ENCODE measurements at places on chromosomes 1 and 21. TPM values are rescaled to one million over a fixed set of nuclear protein-coding genes. Genes with fewer than 3 reads are reported as not detected.

GRCh38 chr1:117605164-117605773, 579 bp upstream of the TENT5C start:
- H3K27ac ChIP-seq = peak overlapping the region; percentile 60
- no peak for DNase-seq
- peaks cover 19% of the 10 kb centered on the region for H3K36me3 ChIP-seq

- no peaks in the 10 kb centered on the region for H3K27me3 ChIP-seq
- H3K4me1 ChIP-seq = no peaks in the 10 kb centered on the region
- no peak overlapping the region for H3K4me3 ChIP-seq
- H3K36me3 ChIP-seq = no peaks in the 10 kb centered on the region
- no peak for DNase-seq
Measured at GRCh38 chr21:16145479-16145878, 415.7 kb downstream of the USP25 start.

Gene ACP6
- total RNA-seq = 13.6 TPM

DNA sequence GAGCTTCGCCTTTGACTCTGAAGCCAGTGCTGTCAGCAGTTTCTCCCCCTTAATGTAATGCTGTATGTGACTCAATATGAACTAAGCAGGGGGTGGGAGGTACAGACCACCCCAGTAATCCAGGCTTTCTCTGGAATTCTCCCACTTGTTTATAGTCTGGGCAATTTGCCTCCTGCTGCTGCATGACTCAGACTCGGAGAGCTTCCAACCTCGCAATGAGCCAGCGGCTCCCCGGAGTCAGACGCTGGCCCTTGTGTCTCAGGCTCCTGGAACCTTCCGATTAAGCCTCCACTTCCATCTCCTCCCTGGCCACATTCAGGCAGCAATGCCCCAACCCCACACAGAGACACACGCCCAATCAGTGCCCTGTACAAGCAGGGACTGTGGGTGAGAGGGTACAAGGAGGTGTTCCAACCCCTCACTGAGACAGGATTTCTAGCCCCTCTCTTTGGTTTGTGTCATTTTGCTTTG, 471.7 kb upstream of the VAMP3 start:
- no peak for DNase-seq
- H3K4me1 ChIP-seq = no peaks in the 10 kb centered on the region
- peaks cover 11% of the 10 kb centered on the region for H3K27me3 ChIP-seq
- no peak overlapping the region for H3K4me3 ChIP-seq
- H3K27ac ChIP-seq = no peak overlapping the region

Gene KRTAP13-2
- total RNA-seq = not detected

DNA sequence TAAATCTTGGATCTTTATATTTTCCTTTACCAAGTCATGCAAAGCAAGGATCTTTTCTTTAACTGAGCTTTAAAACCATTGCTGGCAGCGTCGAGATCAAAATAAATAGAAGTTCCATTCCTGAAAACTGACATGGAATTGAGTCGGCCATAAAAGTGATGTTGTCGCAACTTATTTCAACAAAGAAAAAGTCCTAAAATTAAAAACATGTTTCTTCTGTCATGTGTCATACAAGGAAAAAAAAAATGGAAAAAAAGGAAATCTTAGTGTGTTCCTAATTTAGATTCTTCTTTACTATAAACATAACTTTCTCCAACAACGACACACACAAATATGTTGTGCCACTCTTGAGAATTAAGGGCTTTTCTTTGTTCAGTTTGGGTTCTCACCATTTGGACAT, 34.9 kb downstream of the GREM2 start:
- peaks cover 7% of the 10 kb centered on the region for H3K4me1 ChIP-seq
- peaks cover 5% of the 10 kb centered on the region for H3K27me3 ChIP-seq
- no peak overlapping the region for H3K27ac ChIP-seq

DNA sequence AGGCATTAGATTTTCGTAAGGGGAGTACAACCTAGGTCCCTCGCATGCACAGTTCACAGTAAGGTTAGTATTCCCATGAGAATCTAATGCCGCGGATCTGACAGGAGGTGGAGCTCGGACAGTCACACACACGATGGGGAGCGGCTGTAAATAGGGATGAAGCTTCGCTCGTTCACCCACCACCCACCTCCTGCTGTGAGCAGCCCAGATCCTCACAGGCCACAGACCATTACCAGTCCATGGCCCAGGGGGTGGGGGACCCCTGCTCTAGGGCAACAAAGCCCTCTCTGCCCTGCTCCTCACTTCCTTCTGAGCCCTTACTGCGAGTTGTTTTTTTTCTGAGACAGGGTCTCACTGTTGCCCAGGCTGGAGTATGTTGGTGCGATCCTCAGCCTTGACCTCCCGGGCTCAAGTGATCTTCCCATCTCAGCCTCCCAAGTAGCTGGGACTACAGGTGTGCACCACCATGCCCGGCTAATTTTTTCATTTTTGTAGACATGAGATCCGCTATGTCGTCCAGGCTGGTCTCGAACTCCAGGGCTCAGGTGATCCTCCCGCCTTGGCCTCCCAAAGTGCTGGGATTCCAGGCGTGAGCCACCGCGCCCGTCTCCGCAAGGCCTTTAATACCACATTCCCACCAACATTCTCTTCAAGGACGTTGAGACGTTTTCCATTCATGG, 21.3 kb downstream of the TRPM2 start:
- H3K36me3 ChIP-seq = peaks cover 76% of the 10 kb centered on the region
- H3K27ac ChIP-seq = peak overlapping the region; percentile 78
- peak overlapping the region; percentile 69 for H3K4me3 ChIP-seq
- H3K4me1 ChIP-seq = peaks cover 31% of the 10 kb centered on the region
- DNase-seq = no peak

GRCh38 chr1:30639881-30640452, 83.4 kb downstream of the MATN1 start:
- H3K4me1 ChIP-seq = no peaks in the 10 kb centered on the region
- no peak for DNase-seq
- no peak overlapping the region for H3K27ac ChIP-seq
- no peaks in the 10 kb centered on the region for H3K36me3 ChIP-seq
- H3K27me3 ChIP-seq = peaks cover 9% of the 10 kb centered on the region

Gene SERTAD4
- total RNA-seq = not detected

DNA sequence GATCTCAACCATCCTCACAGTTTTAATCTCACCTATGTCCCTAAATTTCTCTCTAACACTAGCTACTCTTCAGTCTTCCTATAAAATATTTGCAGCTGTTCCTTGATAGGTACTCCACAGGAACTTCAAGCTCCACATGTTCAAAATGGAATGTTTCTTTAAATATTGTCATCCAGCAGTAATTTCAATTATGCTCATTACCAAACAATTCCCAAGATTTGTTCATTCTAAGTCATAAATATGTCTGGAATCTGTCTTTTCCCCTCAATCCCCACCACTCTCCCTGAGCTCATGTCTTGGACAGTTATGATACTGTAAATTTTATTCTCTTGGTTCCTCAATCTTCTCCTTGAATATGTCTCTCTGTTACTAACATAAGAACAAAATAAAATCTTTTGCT, 214.4 kb downstream of the NRIP1 start:
- H3K4me3 ChIP-seq = no peak overlapping the region
- H3K36me3 ChIP-seq = no peaks in the 10 kb centered on the region
- no peak overlapping the region for H3K27ac ChIP-seq
- no peaks in the 10 kb centered on the region for H3K27me3 ChIP-seq
- DNase-seq = no peak
- H3K4me1 ChIP-seq = no peaks in the 10 kb centered on the region

DNA sequence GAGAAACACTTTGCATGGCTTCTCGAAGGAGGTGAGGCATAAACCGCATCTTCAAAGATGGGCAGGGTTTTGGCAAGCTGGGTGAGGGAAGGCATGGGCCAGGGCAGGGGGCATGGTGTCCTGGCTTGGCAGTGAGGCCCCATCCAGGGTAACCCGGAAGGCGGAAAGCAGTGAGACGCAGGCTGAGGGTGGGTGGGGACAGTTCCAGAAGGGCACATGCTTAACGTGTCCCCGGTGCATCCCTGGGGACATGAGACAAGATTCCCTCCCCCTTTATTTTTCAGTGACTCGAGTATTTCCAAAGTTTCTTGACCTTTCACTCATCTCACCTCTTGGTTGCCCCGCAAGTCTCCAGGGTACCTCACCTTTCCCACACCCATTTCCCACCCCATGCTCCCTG, 122.8 kb upstream of the SLC25A33 start:
- peaks cover 34% of the 10 kb centered on the region for H3K4me1 ChIP-seq
- no peak overlapping the region for H3K27ac ChIP-seq
- H3K4me3 ChIP-seq = no peak overlapping the region
- peaks cover 50% of the 10 kb centered on the region for H3K27me3 ChIP-seq

Gene TEDDM1
- not detected for total RNA-seq

Gene ADAMTS4
- total RNA-seq = 2.5 TPM

DNA sequence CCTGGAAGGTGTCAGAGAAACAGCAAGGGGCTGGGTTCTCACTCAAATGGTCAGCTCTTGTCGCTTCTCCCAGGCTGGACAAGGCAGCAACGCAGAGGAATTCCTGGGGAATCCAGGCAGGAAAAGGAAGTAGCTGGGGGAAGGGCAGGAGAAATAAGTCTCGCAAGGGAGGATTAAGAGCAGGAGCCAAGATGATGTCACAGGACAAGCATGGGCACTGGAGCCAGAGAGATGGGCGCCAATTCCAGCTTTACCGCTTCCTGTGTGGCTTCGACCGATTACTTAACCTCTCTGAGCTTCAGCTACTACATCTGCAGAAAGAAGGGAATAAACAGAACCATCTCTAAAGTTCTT, 70.5 kb downstream of the SSBP3 start:
- H3K4me3 ChIP-seq = no peak overlapping the region
- peaks cover 31% of the 10 kb centered on the region for H3K4me1 ChIP-seq
- H3K27ac ChIP-seq = peak overlapping the region; percentile 9
- no peaks in the 10 kb centered on the region for H3K27me3 ChIP-seq
- H3K36me3 ChIP-seq = peaks cover 5% of the 10 kb centered on the region

- H3K36me3 ChIP-seq = no peaks in the 10 kb centered on the region
- H3K27ac ChIP-seq = no peak overlapping the region
- DNase-seq = no peak
- peaks cover 16% of the 10 kb centered on the region for H3K27me3 ChIP-seq
Measured at GRCh38 chr1:152347116-152347728, 12.6 kb downstream of the FLG2 start.

GRCh38 chr1:172647987-172648386, 10.9 kb upstream of the FASLG start:
- no peak for DNase-seq
- H3K27me3 ChIP-seq = no peaks in the 10 kb centered on the region
- peaks cover 12% of the 10 kb centered on the region for H3K36me3 ChIP-seq

- peak; percentile 78 for DNase-seq
- H3K36me3 ChIP-seq = no peaks in the 10 kb centered on the region
- H3K27ac ChIP-seq = no peak overlapping the region
- H3K4me3 ChIP-seq = no peak overlapping the region
- no peaks in the 10 kb centered on the region for H3K27me3 ChIP-seq
Measured at GRCh38 chr1:205061665-205062069, 18.7 kb downstream of the CNTN2 start.

Gene CD101
- 0.08 TPM for total RNA-seq

GRCh38 chr1:70277875-70278274, 56.7 kb downstream of the SRSF11 start:
- H3K4me3 ChIP-seq = no peak overlapping the region
- no peak for DNase-seq
- peak overlapping the region; percentile 12 for H3K27ac ChIP-seq
- no peaks in the 10 kb centered on the region for H3K4me1 ChIP-seq
- H3K36me3 ChIP-seq = peaks cover 27% of the 10 kb centered on the region
- no peaks in the 10 kb centered on the region for H3K27me3 ChIP-seq

Gene FOXD2
- total RNA-seq = 0.50 TPM

GRCh38 chr1:245587435-245588115, 432.8 kb downstream of the KIF26B start:
- H3K4me1 ChIP-seq = no peaks in the 10 kb centered on the region
- DNase-seq = no peak
- H3K4me3 ChIP-seq = no peak overlapping the region
- H3K27ac ChIP-seq = no peak overlapping the region
- H3K36me3 ChIP-seq = no peaks in the 10 kb centered on the region

Gene TBX15
- not detected for total RNA-seq

GRCh38 chr1:23911921-23912320, 1.2 kb downstream of the CNR2 start:
- peak overlapping the region; percentile 53 for H3K4me3 ChIP-seq
- no peak for DNase-seq

DNA sequence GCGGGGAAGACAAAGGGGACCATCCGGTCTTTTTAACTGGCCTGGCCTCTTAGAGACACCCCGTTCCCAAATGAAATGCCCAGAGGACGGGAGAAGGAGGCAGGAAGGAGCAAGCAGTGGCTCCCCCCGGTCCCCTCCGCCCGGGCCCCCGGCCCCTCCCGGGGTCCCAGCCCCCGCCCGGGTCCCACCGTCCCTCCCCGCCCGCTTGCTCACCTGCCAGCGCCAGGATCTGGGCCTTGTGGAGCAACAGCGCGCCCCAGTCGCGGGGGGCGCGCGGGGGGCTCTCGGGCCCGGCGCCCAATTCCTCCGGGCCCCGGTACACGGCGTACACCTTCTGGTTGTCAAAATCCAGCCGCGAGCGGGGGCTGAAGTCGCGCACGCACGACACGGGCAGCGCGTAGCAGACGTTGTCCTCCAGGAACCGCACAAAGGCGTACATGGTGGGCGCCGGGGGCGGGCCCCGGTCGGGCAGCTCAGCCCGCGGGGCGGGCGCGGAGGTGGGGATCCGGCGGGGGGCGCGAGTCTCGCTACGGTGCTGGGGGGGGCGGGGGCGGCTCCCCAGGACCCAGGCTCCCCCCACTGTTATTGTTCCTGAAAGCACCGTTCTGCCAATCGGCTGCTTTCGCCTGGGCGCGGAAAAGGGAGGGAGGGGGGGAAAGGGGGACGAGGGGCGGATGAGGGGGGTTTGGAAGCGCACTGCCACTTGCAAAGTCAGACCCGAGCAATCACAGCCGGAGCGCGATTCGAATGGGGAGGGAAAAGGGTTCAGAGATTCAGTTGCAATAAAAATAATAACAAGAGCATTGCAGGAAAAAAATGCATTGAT, at the start of gene BEND5:
Gene BEND5 (minus strand): TSS at position 499 of the 826 bp plus-strand sequence. CDS start 60 bp downstream, at position 439.
- H3K27me3 ChIP-seq = peaks cover 3% of the 10 kb centered on the region
- peaks cover 16% of the 10 kb centered on the region for H3K36me3 ChIP-seq
- H3K27ac ChIP-seq = peak within 1 kb of the TSS; percentile 77
- H3K4me3 ChIP-seq = peak within 1 kb of the TSS; percentile 90
- DNase-seq = peak; percentile 77

DNA sequence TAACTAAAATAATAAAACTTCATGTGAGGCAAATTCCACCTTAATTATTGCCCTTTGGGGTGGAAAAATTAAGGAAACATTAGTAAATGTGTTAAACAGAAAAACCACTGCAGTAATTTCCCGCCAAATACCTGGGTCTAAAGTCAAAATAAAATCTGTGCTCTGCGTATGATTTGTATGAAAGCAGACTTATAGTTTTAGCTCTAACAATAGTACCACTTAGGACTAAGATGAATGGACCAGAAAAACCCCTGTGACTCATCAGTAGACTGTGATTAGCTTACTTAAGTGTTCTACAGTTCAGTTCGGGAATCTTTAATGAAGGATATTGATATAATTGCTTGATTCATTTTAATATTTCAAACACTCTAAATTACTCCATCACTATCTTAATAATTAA, 23.3 kb upstream of the C1orf105 start:
- peaks cover 4% of the 10 kb centered on the region for H3K36me3 ChIP-seq
- no peak overlapping the region for H3K27ac ChIP-seq
- no peaks in the 10 kb centered on the region for H3K27me3 ChIP-seq
- no peak for DNase-seq
- H3K4me3 ChIP-seq = no peak overlapping the region
- H3K4me1 ChIP-seq = peaks cover 55% of the 10 kb centered on the region

Gene CLDN17
- not detected for total RNA-seq

Gene GBP2
- 179 TPM for total RNA-seq
